ENCODE measurements at places on chromosomes 6 and 20.

GRCh38 chr20:39070484-39071231, 108.5 kb downstream of the DHX35 start:
- DNase-seq: peak; percentile 66

GRCh38 chr20:38843346-38843745, 37.8 kb downstream of the PPP1R16B start:
- DNase-seq: no peak

DNA sequence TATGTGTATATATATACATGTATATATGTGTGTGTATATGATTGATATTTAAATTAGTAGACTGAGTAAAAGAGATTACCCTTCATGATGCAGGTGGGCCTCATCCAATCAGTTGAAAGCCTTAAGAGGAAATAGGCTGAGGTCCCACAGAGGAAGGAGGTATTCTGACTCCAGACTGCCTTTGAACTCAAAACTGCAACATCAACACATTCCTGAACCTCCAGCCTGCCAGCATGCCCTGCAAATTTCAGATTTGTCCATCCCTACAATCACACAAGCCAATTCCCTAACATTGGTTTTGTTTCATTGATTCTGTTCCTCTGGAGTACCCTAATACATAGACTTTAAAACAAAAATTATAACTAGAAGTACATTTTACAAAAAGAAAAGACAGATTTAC, 22.9 kb downstream of the SPINT4 start:
- DNase-seq: no peak

DNA sequence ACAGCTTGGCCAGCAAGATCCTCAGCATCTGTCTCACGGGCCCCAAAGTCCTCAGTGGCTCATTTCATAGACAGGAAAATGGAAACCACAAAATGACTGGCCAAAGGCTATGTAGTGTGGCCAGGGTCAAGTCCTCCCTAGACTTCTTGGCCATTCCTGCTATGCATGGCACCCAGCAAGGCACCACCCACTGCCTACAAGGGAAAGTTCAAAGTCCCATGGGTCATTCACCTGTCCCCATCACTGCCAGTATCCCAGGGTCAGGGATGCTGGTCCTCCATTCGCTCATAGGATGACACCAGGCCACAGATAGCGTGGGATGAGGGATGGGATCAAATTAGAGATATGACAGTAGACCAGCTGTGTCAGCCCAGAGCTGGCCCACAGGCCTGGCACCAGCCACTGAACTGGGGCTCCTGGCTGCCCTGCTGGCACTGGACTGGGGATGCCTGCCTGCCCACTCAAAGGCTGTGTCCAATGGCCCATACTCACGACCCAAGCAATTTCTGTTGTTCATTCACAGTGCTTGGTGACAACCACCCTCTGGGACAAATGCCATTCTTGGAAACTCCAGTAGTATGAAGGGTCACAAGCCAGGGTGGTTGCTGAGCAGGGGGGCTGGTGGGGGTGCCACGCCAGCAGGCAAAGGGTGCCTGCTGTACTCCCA, 11.6 kb downstream of the ADISSP start:
- DNase-seq: no peak

DNA sequence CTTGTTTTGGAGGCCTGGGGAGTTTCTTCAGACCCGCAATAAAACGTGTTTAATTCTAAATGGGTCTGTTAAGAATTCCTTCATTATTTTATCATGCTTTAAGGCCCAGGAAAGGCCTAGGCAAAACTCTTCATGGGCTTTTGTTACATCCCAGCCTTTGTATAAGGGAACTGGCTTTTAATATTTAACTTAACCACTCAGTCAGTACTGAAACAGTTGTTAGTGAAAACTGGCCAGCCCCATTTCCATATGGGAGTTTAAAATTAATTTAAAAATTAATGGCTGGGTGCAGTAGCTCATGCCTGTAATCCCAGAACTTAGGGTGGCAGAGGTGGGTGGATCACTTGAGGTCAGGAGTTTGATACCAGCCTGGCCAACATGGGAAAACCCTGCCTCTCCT, 213.2 kb upstream of the FKBP1C start:
- peak; percentile 37 for DNase-seq

DNA sequence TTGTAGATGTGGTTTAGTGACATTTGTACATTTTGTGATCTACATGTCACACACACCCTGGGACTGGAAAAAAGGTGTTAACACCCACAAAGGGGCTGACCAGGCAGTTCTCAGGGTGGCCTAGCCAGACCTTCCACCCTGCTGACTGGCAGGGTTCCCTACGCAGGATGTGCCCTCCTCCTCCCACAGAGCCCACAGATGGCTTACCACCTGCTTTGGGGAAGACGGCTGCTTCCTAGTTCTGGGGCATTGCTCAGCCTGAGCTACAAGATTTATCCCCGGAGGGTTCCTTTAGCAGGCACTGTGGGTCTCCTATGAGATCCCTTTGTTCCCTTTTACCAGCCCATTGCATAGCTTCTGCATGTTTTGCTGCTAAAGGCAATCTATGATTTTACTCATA, 35.1 kb downstream of the SNAP25 start:
- DNase-seq: no peak

DNA sequence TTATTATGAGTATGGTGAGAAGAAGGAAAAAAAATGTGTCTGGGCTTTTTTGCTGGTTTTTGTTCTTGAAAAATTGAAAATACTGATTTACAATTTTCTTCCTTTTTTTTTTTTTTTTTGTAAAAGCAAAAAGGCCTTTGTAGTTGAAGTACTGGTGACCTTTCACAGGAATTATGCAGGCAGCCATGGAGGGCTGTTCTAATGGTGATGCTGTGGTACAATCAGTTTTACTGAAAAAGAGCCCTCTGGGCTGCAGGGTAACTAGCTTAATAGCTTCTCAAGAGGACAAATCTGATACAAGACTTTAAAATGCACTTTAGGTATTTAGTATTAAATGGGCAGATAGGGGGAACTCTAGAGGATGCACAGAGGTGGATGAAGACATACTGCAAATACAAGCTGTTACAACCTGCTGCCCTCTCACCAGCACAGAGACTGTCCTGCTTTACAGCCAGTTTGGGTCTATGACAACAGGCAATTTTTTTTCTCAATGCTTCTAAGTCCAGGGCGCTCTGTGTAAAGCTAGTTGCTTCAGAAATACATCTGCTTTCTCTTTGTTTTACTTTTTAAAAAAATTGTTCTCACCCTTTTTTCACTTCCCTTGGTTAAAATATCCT, 61.6 kb upstream of the HS3ST5 start:
- no peak for DNase-seq

DNA sequence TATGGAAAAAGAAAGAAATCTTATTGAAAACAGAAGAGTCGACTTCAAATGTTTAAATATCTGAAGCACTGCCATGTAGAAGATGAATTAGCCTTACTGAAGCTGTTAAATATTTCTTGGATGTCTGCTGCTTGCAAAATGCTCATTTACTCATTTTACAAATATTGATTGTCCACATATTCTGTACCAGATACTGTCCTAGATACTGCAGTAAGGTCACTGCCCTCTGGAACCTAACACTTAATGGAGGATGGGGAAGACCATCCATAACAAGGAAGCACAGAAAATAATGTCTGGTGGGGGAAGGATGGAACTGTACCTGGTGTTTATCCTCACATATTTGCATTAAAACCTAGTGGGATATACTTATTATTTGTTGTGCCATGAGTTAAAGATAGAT, 99.0 kb downstream of the RCAN2 start:
- DNase-seq: no peak

GRCh38 chr6:11066505-11067347, 22.6 kb upstream of the ELOVL2 start:
- no peak for DNase-seq

DNA sequence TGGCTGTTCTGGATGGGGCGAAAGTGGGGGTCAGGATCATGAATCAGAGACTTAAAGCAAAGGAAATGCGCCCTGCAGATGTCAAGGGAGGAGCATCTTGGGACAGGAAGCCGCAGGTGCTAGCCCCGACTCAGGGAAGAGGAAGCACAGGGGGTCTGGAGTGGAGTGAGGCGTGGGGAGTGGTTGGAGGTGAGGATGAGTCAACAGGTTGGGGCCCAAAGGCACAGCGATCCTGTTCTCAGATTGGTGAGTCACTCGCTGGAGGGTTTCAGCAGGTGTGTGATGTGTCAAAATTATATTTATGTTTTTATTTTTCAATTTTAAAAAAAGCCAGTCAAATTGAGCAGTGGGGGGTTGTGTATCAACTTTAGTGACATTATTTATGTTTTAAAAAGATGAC, 19.0 kb downstream of the PACSIN1 start:
- DNase-seq: peak; percentile 82

DNA sequence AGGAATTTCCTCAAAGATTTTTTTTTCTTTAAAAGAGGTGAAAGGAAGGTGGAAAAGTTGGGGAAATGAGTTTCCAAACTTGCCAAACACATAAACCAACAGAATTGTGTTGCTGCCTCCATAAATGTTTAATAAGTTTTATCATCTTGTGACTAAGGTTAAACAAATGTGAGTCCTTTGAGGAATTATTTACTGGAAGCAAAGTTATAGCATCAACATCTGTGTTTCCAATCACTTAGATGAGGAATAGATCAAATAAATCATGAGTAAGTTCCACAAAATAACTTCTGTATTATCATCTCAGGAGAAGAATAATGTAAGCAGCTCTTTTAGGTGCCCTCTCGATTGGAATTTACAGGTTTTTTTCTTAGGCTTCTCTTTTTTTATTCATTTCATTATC, 20.5 kb downstream of the TSHZ2 start:
- peak; percentile 33 for DNase-seq

DNA sequence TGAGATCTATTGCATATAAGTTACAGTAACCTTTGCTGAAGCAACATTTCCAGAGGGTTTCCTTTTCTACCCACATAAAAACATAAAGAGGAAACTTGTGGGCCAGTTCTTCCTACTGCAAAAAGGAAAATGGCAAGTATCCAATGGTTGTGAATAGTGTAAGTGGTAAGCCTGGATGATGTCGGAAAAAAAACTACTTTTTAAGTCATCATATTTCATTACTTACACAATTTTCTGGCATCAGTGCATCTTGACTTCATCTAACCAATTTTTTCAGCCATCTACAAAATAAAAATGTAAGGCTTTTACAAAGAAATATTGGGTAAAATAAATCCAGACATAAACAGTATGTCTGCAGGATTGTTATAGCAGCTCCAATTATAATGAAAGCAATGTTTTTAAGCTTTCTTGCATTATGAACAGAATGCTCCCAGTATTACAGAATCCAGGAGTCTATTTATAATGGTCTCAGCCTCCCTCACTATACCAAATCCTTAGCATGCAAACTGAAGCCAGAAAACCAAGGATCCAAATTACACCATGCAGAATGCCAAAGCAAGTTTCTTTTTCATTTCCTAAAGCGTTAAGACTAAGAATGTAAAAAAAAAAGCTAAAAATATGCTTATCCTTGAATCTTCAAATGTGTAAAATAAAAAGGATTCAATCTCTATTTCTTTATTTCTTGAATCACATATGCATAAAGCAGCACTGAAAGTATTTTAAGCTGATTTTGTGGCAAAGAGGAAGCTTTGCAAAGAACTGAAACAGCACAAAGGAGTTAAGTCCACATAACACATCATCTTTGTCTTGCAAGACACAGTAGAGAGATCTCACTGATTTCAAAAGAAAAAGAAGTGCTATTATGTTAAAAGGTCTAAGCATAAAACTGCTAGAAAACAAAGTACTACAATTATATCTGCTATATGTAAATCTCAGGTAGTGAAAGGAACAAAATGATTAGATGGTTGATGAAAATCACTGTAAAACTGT, 126.8 kb upstream of the HMGCLL1 start:
- DNase-seq: no peak

DNA sequence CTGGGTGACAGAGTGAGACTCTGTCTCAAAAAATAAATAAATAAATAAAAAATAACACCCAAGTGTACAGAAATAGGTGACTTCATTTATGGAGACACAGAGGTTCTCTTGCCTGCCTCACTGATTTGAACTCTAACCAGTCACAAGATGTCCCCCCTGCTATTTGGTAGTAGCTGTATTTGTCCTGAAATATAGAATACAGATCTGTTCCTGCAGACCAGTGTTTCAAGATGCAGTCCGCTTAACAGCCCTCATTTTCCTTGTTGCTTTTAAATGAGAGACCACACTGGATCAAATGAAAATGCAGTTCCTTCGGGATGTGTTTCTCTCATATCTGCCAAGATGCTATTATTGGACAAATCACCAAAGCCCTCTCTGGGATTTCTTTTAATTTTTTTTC, 7.6 kb downstream of the PLCB4 start:
- no peak for DNase-seq

- DNase-seq: no peak
Observed at GRCh38 chr6:4668271-4669179, 107.7 kb upstream of the CDYL start.

DNA sequence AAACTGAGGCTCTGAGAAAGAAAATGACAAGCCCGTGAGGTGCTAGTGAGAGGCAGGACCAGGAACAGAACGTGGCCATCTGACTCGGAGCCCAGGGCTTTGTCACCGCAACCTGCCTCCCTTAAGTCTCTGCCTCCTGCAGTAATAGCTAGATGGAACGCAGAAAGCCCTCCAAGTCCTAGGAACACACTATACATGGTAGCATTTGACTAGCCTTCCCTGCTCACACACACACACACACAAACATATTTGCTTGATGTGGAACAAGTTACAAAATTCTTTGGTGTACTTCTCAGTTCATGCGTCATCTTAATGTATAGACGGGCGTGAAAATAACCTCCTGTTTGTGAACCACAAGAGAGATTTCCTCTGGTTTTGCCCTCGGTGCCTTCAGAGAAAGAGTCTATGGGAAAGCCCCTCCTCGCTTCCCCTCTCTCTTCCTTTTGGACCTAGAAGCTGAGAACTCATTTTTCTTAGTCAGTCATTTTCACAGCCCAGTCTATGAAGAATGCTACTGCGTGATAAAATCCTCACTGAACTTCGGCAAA, 38.8 kb downstream of the C6orf52 start:
- no peak for DNase-seq

DNA sequence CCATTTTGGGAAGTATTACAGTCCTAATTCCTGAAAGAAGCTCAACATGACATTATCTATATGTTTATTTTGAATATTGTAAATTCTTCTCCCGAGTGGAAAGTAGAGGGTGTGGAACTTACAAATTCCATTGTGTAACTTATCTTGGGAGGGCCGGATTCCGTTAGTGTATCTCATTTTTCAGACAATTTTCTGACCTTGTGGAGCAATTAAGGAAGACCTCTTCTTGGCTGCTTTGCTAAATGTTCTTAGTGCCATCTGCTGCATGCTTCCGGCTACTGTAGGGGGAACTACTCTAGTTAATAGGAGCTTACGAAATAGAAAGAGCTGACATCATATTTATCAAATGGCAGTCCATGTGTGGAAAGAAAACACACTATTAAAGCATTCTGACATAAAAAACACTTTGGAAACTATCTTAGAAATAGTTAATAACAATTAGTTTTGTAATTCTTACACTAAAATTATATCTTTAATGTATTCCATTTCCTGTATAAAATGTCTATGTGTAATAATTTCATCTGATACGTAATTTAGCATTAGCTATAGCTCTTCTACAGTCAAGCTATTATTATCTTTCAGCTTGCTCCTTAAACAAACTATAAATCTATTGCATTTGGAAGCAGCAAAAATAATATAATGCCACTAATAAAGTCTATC, 41.5 kb upstream of the KCNQ5 start:
- DNase-seq: peak; percentile 49

DNA sequence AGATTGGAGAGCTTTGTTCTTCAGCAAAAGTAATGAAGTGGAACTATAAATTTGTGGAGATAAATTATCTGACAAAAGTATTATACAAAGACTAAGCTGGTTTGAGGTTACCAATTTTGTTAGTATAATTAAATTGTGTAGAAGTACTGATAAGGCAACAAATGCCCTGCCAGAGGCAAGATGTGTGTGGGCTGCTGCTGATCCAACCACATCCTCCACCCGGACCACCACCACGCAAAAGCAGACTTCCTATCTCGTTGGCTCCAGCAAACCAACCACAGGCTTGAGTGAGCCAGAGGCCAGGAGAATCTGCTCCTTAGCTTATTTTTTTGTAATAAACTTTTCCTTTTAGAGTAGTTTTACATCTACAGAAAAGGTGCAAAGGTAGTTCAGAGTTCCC, 1.1 kb upstream of the MYLK4 start:
- no peak for DNase-seq
